NCI-H2081 (cell line): ENCODE measurements at places on chromosomes 7 and 10.

- no peak for DNase-seq
Observed at GRCh38 chr10:19041171-19041570, 7.4 kb upstream of the MALRD1 start.

DNA sequence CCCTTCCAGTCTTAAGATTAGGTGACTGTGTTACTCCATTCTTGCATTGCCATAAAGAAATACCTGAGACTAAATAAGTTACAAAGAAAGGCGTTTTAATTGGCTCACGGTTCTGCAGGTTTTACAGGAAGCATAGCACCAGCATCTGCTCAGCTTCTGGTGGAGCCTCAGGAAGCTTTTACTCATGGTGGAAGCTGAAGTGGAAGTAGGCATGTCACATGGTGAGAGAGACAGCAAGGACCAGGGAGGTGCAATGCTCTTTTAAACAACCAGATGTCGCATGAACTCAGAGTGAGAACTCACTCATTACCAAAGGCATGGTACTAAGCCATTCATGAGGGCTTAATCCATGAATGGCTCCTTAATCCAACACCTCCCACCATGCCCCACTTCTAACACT lies 34.0 kb upstream of the TMEM273 start:
- DNase-seq = no peak

- no peak for DNase-seq
Observed at GRCh38 chr7:79979437-79979836, 155.2 kb upstream of the GNAI1 start.

DNA sequence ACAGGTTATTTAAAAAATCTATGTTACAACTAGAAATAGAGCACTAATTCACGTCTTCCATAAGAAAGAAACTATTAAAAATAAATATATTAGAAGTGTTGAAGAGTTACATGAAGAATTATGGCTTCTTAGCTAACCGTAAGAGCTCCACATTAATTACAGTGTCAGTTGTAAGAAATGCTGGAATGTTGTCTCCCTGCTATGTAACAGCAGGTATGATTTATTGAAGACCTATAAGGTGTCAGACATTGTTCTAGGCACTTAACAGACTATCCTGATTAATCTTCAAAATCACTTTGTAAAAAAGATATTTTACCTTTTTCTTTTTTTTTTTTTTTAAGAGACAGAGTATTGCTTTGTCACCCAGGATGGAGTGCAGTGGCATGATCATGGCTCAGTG lies 75.8 kb upstream of the NEBL start:
- no peak for DNase-seq
